ENCODE measurements at places on chromosomes 3 and 15.

GRCh38 chr15:37125143-37125542 is 24.8 kb upstream of the MEIS2 start:
- DNase-seq: no peak

GRCh38 chr3:142664819-142665218 is 59.0 kb upstream of the TRPC1 start:
- no peak for DNase-seq

GRCh38 chr15:101498717-101499480 is 9.4 kb upstream of the PCSK6 start:
- no peak for DNase-seq

DNA sequence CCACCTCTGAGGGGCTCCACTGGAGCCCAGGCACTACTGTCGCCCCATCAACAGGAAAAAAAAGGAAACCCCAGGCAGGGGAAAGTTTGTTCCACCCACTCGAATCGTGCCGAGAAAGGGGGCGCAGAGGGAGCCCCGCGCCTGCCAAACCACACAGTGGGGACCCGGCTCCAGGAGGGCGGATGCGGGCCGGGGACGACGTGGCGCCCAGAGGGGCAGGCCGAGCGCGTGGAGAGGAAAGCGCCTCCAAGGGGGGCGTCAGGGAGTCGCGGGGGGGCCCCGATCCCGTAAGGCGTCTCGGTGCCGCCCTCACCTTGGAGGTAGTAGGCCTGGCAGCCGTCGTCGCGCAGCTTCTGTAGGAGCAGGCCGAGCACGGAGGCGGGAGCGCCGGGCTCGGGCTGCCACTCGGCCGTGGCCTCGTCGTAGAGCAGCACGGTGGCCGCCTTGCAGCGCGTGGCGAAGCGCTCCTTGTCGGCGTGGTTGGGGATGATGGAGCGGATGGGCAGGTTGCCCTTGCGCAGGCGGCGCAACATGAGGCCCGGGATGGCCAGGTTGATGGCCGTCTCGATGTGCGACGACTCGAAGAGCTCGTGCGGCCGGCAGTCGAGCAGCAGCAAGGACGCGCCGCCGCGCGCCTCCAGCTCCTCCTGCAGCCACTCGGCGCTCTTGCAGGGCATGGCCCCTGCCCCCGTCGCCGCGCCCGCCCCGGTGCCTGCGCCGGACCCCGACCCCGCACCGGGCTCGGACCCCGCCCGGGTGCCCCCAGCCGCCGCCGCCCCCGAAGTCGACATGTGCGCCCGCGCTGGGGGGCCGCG is 627 bp downstream of the DUSP7 start:
- DNase-seq: peak; percentile 44

- no peak for DNase-seq
Observed at GRCh38 chr3:150710097-150710496, 6.4 kb upstream of the ERICH6 start.

DNA sequence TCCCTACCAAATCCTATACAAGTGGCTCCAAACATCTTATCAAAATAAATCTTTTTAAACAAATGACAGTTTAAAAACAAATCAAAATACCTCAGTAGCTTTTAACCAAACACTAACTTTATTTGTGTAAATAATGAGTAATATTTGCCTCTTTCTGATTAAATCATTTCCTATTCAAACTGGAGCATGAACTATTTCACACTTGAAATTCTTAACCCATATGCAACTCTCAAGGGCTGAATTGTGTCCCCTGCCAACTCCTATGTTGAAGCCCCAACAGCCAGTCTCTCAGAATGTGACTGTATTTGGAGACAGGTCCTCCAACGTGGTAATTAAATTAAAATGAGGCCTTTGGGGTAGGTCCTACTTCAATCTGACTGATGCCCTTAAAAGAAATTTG is 55.9 kb upstream of the MCTP2 start:
- no peak for DNase-seq

- DNase-seq: no peak
Observed at GRCh38 chr15:74906067-74906449, 593 bp downstream of the FAM219B start.

GRCh38 chr3:194125442-194125841 is 10.5 kb upstream of the HES1 start:
- no peak for DNase-seq
